Endothelial cell of umbilical vein (primary cell): ENCODE measurements at places on chromosomes 1 and 21. TPM values are rescaled to one million over a fixed set of nuclear protein-coding genes. Genes with fewer than 3 reads are reported as not detected.

- DNase-seq: peak; percentile 69
Measured at GRCh38 chr1:45979074-45979777, 153.2 kb downstream of the PIK3R3 start.

GRCh38 chr21:40335704-40336103 lies 468.5 kb downstream of the PCP4 start:
- no peak for DNase-seq

GRCh38 chr1:246280551-246280950 lies 226.5 kb downstream of the SMYD3 start:
- DNase-seq: peak; percentile 36

DNA sequence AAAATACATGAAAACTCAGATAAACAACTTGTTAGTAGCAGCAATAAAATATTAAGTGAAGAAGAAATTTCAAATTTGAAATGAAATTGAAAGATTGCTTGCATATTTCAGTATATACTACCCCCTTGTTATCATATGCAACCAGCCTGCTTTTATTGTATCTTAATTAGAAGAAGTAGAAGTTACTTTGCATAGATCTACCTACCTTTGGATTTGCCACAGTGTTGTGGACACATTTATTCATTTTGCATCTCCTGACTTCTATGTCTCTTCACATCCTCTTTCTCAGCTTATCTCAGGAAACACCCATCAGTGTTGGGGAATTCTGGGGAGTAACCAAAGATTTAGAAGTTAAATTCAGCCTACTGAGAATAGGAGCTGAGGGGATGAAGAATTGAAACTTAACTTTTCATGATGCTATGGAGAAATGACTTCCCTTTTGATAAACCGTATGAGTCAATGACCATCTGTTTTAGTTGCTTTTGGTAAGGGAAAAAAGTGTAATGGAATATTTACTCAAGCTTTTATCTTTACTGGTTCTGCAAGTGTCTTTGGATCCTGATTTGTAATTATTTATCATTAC lies 96.9 kb downstream of the RGL1 start:
- DNase-seq: peak; percentile 80

- DNase-seq: no peak
Measured at GRCh38 chr1:180182643-180183311, 28.1 kb downstream of the QSOX1 start.

- DNase-seq: no peak
Measured at GRCh38 chr1:159849626-159850366, 12.7 kb downstream of the VSIG8 start.

Gene NBPF4
- total RNA-seq: not detected in 2 replicates

Gene DCDC2B
- not detected in 2 replicates for total RNA-seq

Gene KRTAP21-2
- total RNA-seq: not detected in 2 replicates

Gene MCOLN2
- total RNA-seq: not detected in 2 replicates

Gene FMO3
- total RNA-seq: not detected in 2 replicates

Gene DEPDC1
- 26.0 and 30.4 TPM in 2 replicates for total RNA-seq
